Hepatic stellate cell (primary cell): ENCODE measurements at places on chromosomes 16 and 17.

GRCh38 chr17:80260791-80261158, at the start of gene RNF213:
Gene RNF213, plus strand, starts transcription at chr17:80260852. Its CDS starts 2,830 bp downstream, at chr17:80263682.
- DNase-seq = peak; percentile 77

GRCh38 chr16:46620266-46621005, 743 bp downstream of the SHCBP1 start:
- no peak for DNase-seq

DNA sequence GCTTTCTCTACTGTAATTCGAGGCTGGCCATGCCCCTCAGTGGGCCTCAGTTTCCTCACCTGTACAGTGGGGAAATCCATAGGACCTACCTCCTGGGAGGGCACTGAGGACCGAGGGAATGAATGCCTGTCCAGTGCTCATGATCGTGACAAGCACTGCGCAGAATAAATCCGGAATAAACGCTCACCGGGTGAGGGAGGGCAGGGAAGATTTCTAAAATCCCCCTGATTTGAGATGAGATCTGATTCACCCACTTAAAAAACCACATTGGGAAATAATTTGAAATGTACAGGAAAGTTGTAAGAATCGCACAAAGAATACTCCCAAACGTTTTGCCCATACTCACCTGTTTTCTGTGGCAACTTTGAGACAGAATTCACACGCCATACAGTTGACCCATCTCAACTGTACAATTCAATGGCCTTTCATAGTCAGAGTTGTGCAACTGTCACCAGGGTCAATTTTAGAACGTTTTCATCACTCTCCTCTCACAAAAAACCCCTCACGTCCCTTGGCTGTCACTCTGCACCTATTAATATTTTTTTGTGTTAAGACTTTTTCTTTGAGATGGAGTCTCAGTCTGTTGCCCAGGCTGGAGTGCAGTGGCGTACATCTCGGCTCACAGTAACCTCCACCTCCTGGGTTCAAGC, 49.8 kb downstream of the IRF8 start:
- no peak for DNase-seq

GRCh38 chr16:30901201-30902028, 5.0 kb downstream of the CTF1 start:
- no peak for DNase-seq

DNA sequence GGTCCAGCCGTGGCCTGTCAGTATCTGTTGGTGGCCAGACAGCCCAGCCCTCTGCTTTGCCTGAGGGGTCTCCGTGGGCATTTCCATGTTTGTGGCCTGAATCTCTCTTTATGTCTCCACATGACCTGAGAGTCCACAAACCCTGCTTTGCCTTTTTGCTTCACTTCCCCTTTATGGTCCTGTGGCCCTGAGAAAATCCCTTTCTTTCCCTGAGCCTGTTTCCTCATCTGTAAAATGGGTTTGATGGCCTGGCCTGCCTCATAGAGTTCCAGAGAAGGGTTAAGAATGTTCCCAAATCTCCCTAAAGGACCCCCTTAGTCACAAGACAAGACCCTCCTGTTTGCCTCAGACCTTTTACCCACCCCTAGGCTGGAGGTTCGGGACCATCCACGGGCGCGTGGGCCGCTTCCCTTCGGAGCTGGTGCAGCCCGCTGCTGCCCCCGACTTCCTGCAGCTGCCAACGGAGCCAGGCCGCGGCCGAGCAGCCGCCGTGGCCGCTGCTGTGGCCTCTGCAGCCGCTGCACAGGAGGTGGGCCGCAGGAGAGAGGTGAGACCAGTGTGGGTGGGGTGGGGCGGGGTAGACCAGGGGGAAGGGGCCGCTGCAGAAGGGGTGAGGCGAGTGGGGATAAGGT, 26.2 kb upstream of the ALKBH5 start:
- DNase-seq = no peak

DNA sequence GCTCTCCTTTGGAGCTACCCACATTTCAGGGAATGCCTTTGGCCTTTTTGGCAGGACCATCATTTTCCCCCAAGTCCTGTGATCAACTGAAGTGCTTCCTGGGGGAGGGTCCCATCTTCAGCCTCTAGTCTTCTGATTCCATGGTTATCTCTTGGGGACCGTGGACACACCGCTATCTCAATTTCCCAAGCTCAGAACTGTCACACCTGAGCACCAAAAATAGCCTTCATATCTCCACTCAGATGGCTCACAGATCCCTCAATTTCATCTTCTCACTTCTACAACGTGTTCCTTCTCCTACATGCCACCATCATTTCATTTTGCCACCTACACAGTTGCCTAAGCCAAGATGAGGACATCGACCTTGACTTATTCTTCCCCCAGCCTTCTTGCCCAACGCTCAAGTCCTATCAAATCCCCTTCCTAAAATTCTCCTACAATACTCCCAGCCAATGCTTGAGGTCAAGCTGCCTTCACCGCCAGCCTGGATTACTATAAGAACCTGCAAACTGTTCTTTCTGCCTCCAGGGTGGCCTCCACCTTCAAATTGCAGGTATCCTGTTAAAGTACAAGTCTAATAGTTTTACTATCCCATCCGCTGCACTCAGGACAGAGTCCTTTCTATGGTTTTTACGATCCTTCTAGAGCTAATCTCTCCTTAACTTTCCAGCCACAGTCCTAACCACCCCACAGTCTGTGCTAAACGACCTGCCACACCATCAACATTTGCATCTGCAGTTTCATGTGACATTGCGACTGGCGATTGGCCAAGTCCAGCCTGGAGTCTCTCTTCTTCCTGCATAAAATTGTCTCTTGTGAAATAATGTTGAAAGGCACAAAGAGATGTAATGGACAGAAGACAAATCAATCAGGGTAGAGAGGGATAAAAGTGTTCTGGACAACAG, 6.2 kb downstream of the ATP6V0D1 start:
- no peak for DNase-seq

DNA sequence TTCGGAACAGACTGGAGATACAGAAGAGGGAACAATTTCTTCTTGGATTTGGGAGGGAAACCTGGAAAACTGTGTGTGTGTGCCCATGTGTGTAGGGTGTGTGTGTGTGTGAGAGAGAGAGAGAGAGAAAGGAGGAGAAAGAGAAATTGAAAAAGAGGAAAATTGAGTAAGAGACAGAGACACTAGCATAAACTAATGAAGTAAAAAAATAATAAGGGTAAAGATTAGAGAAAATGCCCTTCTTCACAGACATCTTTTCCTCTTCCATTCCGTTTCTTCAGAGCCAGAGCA, 13.9 kb upstream of the HOXB2 start:
- DNase-seq = no peak

- DNase-seq = no peak
Observed at GRCh38 chr17:60602385-60602742, 2.4 kb downstream of the PPM1D start.

- DNase-seq = no peak
Observed at GRCh38 chr16:60407606-60408005, 1628.6 kb downstream of the CDH8 start.

GRCh38 chr17:9224485-9224884, 203.2 kb downstream of the NTN1 start:
- DNase-seq = no peak

DNA sequence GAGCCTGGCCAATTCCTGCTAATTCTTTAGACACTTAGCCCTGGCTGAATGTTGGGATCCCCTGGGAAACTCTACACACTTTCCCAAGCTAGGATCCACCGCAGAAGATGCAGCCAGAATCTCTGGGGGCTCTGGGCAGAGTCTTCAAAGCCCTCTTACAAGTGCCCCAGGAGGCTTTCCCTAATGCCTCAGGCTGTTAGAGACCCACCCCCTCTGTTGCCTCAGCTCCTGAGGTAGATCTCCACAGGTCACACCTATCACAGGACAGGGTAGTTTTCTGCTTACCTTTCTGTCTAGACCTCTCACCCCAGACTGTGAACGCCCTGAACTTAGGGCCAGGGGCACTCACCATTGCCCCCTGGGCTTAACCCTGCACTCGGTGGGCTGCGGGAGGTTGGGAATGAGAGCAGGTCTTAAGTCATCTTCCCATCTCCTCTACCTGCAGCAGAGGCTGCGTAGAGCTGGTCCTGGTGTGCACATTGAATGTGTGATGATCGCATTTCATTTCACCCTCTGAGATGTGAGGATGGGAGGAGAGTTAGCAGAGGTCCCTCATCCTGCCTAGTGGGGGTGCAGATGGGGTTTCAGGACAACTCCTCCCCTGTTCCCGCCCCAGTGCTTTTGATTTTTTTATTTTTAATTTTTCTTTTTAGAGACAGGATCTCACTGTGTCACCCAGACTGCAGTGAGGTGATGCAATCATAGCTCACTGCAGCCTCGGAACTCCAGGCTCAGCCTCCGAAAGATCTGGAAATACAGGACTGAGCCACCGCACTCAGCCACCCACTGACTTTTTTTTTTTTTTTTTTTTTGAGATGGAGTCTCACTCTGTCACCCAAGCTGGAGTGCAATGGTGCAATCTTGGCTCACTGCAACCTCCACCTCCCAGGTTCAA, 89.0 kb upstream of the LHX1 start:
- DNase-seq = no peak

GRCh38 chr16:106623-107324, 28.7 kb downstream of the MPG start:
- peak; percentile 80 for DNase-seq

DNA sequence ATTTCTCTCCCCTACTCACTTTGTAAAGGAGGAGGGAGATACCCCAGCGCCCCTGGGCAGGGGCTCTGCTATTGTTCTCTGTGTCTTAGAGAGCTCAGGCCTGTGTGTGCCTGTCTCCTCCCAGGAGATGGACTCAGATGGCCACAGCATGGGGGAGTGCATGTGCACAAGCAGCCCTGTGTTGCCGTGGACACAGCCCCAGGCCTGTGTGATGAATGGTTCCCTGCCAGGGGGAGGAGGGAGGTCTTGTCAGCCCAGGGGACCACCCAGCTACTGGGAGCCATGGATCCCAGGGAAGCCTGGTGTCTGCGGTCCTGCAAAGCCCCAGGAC, 26.3 kb downstream of the GINS2 start:
- DNase-seq = no peak

GRCh38 chr16:87954826-87955225, 3.6 kb downstream of the BANP start:
- DNase-seq = no peak

GRCh38 chr16:56691885-56692284, 9.6 kb downstream of the MT1X start:
- DNase-seq = no peak

- no peak for DNase-seq
Observed at GRCh38 chr17:66836063-66837005, 1.4 kb downstream of the CACNG5 start.

GRCh38 chr16:2366660-2367309, 26.3 kb upstream of the ABCA3 start:
- no peak for DNase-seq

DNA sequence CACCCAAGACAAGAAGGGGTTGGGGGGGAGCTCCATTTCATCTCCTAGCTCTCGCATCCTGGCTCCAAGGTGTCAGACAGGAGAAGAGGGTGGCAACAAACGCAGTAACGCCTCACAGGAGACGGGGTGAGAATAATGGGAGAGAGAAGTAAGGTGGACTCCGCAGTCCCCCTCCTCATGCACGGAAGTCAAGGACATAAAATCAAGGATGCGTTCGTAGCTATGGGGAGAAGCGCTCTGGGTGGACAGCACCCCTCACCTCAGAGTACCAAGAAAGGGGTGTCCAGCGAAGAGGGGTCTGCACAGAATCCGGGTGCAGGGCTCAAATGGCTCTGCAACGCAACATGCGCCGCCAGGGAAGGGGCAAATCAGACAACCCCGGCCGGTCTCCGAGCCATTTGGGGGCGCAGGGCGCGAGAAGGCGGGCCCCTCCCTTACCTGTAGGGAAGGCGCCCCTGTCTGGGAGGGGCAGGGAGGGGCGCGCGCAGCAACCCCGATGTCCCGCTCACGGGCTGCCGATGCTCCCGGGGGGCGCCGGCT, 555 bp downstream of the HDAC5 start:
- no peak for DNase-seq

DNA sequence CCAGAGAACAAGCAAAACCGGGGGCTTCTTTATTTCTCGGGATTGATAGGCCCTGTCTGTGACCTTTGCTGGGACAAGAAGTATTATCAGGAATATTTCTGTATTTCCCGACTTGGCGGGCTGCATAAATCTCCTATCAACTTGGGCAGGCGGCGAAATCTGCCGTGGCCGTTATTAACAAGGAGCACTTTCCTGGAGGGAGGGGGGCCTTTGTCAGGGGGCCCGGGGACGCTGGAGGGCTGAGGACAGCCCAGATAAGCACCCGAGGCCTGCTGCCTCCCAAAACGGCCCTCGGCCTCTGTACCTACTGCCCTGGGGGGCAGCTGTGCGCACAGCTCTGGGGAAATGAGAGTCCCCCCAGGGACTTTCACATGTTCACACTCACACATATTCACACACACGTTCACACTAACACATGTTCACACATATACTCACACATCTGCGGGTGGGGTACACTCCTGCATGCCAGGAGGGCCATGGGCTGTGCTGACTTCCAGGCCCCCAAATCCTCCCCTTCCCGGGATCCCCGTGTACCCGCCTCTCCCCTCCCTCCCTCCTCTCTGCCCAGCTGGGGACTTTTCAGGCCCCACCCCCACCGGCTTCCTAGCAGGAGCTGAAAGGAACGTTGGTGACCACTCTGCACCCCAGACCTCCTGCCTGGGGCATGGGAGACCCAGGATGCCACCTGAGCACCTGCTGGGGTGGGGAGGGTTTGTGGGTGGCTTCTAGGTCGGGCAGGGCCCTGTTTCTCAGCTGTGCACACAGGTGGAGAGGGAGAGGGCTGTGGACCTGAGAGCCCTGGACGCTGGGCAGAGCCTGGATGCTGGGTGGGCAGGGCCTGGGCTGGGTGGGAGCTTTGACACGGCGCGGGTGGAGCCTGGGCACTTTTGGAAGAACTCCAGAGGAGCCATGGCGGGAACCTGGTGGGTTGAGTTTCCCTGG, 24.3 kb upstream of the GSE1 start:
- no peak for DNase-seq

GRCh38 chr16:53176434-53176833, 121.6 kb downstream of the CHD9 start:
- no peak for DNase-seq

DNA sequence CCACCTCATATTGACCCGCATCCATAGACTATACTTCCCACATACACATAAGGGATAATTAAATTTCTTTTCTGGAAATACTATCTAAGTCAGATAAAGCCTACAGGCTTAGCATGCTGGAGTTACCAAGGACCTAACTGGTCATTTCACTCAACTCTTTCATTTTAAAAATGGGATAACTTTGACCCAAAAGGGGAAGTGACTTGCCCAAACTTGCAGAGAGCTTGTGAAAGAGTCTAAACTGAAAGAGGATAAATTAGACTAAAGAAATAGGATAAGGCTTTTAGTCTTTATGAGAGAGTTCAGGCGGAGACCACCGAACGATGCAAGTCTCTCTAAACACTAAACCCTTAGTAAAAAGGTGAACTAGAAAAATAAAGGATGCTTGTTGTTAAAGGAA, 3.9 kb upstream of the KRT33A start:
- no peak for DNase-seq

- DNase-seq = no peak
Observed at GRCh38 chr17:78771758-78772382, 10.2 kb downstream of the CYTH1 start.

GRCh38 chr16:79598063-79598347, 2.5 kb downstream of the MAF start:
- DNase-seq = no peak

DNA sequence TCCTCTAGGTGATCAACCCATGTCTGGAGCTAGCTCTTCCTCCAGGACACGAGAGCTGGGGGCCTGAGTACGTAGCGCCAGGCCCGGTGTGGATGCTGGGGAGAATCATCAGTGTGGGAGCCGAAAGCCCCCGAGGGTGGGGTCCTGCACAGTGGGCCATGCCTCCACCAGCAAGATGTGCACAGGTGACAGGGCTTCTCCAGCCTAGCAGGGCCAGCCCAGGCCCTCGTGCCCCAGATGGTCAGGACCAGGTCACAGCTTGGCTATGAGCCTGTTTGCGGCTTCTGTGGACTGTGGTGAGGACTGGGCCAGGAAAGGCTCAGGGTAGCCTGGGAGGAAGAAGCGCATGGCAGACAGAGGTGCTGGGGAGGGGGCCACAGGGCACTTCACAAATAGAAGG, 7.8 kb downstream of the MPG start:
- no peak for DNase-seq
